ENCODE measurements at places on chromosomes 6 and 20. TPM values are rescaled to one million over a fixed set of nuclear protein-coding genes. Genes with fewer than 3 reads are reported as not detected.

Gene ZKSCAN8
- 23.0 TPM for total RNA-seq

Gene OPN5
- not detected for total RNA-seq

Gene PPP1R14C
- 7.4 TPM for total RNA-seq

Gene ZBP1
- not detected for total RNA-seq

Gene BACH2
- total RNA-seq, result 0.17 TPM

Gene KIF6
- 0.33 TPM for total RNA-seq

Gene EYA4
- 0.65 TPM for total RNA-seq

Gene CDSN
- total RNA-seq, result not detected

Measured in smooth muscle cell of the pulmonary artery (primary cell).